ENCODE measurements at places on chromosomes 5 and 9.

DNA sequence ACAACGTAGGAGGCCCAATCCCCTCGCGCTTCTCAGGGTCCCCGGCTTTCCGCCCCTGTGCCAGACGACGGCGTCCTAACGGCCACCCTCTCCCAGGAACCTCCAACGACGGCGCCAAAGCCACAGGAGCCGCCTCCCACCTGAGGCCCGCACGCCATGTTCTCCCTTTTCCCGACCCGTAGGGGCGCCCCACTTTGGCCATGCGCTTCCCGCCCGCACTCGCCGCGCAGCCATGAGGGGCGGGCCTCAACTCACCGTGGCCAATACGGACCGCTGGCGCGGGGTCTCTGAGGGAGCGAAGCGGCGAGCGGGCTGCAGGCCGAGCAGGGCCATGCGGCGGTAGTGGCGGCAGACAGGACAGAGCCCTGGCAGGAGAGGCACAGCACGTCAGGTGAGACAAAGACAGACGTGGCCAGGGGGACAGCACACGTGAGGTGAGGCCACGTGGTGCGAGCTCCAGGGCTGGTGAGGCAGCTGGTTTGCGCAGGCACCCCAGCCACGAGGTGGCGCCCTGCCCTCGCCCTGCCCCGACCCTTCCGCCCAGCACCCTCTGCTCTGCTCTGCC, 1005.5 kb upstream of the PTPRD start:
- DNase-seq, result no peak

GRCh38 chr9:131743501-131743900, 3.6 kb upstream of the RAPGEF1 start:
- no peak for DNase-seq

DNA sequence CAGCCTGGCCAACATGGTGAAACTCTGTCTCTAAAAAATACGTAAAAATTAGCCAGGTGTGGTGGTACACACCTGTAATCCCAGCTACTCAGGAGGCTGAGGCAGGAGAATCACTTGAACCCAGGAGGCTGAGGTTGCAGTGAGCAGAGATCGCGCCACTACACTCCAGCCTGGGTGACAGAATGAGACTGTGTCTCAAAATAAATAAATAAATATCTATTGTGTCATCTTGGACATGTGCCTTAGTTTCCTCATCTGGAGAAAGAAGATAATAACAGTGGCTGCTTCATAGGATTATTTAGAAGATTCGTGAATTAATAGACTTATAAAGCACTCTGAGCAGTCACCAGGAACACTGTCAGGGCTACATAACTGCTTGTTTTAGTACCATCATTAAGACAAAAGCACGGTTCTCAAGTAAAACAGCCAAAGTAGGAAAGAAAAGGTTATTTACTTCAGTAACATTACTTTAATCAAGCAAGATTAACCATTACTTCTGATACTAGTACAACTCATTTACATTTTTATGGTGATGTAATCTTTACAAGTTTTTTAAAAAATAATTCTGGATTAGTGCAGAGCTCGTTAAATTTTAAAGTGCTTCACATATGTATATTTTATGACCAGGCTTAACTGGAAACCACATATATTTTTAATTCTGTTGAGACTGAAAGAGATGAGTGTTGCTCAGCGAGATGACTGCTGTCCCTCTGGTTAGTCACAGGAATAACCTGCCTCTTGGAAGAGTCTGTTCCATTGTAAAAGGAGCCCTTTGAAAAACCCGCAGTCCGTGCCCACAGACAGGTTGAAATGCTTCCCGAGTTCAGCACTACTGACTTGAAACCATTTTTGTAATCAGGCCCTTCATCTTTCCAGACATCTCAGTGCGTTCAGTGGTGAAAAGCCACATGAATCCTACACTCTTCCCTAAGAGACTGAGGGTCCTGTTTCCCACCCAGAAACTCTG, 36.7 kb downstream of the ANKH start:
- no peak for DNase-seq

GRCh38 chr9:98864281-98865174, 57.1 kb downstream of the GALNT12 start:
- DNase-seq, result no peak

GRCh38 chr5:170315154-170315553, 17.6 kb upstream of the LCP2 start:
- no peak for DNase-seq

GRCh38 chr5:62886603-62887315, 308.1 kb downstream of the LRRC70 start:
- no peak for DNase-seq

DNA sequence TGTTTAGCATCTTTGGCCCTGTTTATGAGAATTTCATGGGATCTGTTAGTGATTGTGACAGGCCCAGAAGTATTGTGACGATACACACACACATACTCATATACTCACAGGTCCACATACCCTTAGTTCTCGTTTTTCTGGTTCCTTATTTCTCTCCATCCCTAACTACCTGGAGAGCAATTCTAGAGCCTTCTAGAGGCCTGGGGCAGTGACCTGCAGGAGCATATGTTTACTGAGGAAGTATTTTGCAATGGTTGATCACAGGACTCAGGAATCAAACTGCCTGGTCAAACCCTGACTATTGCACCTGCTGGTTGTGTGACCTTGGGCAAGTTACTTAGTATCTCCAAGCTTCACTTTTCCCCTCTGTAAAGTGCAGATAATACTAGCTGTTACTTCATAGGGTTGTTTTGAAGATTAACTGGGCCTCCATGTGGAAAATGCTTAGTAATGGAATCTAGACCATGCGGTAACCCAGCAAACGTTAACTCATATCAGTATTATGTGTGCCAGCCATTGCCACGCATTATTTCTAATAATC, 8.7 kb downstream of the PAPPA start:
- DNase-seq, result no peak

GRCh38 chr9:108784998-108785397, 70.8 kb downstream of the ACTL7B start:
- DNase-seq, result no peak

DNA sequence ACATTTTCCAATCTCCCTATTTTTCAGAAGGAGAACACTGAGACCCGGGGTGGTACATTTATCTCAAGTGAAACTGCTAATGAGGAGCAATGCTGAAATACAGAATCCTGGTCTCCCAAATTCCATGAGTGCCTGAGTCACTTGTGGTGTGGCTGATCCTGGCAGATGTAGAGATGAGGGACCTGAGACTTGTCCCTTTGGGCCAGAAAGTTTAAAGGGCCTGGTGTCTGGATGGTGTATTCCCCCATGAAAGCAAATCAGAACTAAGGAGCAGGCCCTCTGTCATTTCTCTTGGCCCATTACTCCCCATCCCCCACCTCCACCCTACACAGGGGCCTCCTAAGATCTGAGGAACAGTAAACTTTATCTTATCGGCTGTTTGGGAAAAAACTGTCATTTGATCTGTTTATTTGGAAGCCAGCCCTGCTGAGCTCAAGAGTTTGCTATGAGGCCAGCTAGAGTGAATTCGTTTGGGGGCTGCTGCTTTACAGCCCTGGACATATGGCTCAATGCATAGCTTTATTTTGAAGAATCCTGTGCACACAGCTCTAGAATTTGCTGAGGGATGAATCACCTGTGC, 140.3 kb downstream of the LHFPL2 start:
- DNase-seq, result no peak

DNA sequence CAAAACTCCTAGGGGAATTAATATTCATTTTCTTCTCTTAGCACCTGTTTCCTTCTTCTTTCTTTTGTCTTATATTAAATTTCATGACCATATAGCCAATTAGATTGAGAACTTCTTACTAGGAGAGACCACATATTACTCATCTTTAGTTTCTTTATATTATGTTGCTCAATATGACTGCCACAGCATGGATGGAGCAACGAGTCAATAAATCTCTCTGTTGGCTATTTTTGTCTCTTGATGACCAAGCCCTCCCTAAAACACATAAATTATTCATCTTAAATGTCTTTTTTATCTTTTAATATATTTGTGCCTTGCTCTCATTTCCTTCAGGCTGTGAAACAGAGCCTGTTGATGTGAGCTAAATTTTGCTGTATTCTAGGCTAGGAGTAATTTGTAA, 123.0 kb downstream of the ADAMTSL1 start:
- DNase-seq, result no peak

DNA sequence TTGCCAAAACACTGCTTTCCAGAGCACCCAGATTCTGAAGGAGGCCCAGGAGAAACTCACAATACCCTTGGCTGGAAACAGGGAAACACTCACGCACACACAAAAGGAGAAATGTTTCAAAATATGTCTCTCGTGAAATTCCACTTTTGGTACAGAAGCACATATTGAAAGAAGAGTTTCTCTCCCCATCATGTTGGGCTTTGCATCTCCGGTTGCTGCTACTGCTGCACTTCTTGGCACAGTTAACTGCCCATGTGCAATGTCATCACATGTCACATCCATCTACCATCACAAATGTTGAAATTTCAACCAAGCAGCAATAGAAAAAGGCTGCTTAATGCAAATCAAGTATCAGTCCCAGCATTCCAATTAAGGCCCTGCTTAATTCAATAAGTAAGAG, 72.1 kb downstream of the ABCA1 start:
- DNase-seq, result no peak

- no peak for DNase-seq
These were observed 40.6 kb downstream of the TMEM174 start for GRCh38 chr5:73213566-73213998.

GRCh38 chr9:109912726-109913460, 132.9 kb downstream of the PALM2AKAP2 start:
- DNase-seq, result no peak
